ENCODE measurements at places on chromosomes 16 and 17. TPM values are rescaled to one million over a fixed set of nuclear protein-coding genes. Genes with fewer than 3 reads are reported as not detected.

DNA sequence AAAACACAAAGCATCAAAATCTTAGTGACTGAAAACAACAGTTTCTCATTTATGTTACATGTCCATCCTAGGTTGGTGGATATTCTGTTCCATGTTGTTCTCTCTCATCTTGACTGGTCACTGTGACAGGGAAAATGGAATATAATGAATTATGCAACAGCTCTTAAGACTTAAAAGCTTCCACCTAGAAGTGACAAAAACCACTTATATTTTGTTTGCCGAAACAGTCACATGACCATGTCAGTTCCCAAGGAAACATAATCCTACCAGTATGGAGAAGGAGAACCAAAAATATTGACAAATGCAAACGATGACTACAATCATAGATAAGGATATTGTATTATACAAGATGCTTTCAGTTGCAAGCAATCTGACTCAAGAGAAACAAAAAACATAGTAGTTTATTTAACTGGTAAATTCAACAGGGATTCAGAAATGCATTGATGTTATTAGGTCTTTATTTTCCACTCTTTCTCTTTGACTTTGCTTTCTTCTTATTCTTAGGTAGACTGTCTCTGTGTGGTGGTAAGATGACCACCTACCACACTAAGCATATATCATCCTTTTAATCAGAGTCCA, 103.8 kb downstream of the SSH2 start:
- DNase-seq, result no peak

GRCh38 chr16:77273-77806, 685 bp upstream of the MPG start:
- no peak for DNase-seq

DNA sequence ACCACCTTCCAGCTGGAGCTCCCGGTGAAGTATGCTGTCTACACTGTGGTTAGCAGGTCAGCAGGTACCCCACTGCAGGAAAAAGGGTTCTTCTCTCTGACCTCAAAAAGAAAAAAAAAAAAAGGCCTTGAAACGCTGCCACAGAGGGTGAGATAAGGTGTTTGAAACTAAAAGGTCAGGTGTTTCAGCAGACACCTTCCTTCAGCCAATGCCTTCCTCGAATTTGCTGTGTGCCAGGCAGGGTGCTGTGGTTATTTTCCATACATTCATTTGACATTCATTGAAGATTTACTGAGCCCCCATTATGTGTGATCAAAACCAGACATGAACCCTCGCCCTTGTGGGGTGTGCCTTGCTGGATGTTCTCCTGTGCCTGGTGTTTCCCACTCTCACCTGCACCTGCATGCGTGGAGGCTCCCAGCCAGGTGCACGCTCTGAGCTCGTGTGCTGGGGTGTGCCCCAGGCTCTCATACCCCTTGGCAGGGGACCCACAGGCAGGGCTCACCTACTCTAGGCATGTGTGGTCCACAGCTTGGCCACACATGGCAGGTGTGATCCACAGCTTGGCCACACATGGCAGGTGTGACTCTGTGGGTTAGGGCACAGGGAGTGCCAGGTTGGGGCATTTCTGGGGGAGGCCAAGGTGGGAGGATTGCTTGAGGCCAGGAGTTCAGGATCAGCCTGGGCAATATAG, 15.8 kb upstream of the ITGAD start:
- no peak for DNase-seq

DNA sequence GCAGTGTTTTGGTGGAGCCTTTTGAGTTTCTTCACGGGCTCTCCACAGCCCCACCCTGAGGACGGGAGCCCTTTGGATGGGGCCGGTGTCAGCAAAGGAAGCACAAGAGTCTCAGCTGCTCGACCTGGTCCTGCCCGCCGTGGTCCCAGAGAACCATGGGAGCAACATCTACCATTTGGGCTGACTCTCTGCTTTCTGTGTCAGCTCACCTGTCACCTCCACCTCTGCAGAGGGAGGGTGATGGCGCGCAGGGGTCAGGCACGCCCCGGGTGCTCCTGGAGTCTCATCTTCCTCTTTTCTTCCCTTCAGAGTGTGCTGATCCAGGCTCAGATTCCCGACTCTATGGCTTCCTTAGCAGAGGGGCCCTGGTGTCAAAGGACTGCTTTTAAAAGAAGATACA, 171.7 kb downstream of the LAT start:
- DNase-seq, result no peak

DNA sequence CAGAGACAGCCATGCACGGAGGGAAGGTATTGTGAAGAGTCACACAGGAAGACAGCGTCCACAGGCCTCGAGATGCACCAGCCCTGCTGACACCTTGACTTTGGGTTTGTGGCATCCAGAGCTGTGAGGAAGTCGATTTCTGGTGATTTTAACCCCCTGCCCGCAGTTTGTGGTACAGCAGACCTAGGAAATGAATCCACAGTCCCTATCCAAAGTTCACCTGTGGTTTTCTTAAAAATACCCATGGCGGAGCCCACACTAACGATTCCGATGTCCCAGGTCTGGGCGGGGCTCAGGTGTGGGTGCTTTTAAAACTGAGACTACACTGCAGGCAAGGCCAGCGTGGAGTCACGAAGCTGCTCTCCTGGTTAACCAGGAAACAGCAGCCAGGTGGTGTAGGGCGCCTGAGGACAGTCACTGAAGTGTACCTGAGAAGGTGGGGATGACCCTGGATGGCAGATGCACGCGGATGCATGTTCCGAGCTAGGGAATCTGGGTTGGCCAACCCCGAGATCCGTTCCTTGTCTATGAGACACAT, 14.4 kb upstream of the MEAK7 start:
- DNase-seq, result no peak

DNA sequence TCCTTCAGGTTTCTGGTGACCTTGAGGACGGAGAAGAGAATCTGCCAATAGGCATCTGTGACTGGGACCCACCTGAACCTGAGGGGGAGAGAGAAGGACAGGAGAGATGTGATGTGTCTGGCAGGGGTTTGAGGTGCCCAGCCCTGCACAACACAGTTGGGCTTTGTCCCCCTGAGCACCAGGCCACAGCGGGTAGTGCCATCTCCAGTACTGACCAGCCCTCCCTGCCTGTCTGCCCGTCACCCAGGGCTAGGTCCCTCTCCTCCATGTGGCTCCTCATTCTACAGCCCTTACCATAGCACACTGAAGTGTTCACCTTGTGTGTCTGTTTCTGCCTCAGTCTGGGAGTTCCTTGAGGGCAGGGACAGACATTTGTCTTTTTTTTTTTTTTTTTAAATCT, 30.8 kb downstream of the NLRP1 start:
- DNase-seq, result no peak

TCAP gene
- not detected for total RNA-seq

DNA sequence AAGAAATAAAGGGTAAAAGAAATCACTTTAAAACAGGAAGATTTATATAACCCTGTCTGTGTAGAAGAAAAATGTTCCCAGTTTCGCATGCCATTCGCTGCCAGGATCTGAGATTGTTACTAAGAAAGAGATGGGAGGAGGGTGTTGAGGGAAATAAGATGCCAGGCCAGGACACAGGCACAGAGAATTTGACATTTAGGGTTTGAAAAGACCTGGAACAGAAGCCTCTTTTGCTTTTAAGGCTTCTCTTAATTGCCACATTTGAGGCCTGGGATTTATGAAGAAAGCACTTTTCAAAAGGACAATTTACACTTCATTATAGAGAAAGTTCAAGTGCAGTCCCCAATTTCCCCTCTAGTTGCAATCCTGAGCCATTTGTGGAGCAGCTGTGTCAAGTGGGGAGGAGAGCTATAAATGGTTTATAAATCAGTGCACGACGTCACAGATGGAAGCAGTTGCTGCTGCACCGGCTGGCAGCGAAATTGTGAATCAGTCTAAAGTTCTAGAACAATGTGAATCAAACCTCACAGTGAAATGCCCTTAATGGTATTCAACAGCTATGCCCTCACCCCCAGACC, 26.5 kb upstream of the C16orf87 start:
- DNase-seq, result no peak

- DNase-seq, result no peak
Observed at GRCh38 chr17:10099051-10099571, 99.3 kb downstream of the GAS7 start.

DNA sequence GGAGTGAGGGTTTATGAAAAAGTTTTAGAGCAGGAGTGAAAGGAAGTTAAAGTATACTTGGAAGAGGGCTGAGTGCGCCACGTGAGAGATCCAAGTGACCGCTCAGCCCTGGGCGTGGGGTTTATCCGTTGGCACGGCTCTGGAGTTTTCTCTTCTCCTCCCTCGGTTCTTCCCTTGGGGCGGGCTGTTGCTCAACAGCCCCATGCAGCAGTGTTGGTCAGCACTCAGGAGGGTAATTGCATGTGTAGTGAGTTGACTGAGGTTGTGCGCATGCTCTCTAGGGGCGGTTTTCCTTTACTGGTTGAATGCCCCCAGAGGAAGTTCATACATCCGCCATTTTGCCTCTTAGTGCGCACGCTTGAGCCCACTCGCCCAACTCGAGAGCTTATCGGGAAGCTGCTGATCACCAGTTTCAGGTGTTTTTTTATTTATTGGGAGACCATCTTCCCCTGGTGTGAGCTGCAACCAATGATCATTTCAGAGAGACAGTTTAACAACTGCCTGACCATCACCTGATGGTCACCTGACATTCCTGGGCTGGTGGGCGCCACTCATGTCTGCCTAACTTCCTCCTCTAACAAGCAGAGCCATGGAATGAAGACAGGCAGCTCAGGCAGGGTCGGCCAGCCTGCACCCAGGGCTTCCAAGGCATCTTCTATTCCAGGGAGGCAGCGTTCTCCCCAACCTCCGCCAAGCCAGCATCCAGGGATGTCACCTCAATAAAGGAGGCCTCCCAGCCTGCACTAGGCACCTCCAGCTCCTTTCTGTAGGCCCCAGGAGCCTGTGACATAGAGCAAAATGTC, 41.3 kb upstream of the DNAH17 start:
- DNase-seq, result no peak

PHF23 gene
- 29.4 TPM for total RNA-seq

- DNase-seq, result no peak
Observed at GRCh38 chr16:73126525-73126853, 78.6 kb upstream of the ZFHX3 start.

DNA sequence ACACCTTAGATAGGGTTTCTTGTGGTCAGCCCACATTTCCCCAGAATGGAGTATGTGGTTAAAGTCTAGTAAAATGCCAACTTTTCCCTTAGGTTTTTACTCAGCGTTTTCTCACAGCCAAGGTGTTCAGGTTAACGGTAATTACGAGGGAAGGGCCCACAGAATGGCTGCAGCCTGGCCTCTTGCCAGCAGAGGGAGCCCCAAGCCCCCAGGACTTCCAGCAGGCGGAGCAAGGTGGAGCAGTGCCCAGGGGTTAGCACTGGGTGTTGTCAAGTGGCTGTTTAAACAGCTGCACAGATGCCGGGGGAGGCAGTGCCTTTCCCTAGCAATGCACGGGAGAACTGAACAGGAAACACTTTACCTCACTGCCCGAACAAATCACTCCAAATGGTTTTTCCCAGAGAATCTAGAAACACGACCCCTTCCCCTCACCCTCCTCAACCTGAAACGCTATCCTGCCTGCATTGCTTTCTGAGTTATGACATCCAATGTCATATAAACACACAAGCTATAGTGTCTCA, 6.6 kb downstream of the PHB1 start:
- peak; percentile 45 for DNase-seq

DNA sequence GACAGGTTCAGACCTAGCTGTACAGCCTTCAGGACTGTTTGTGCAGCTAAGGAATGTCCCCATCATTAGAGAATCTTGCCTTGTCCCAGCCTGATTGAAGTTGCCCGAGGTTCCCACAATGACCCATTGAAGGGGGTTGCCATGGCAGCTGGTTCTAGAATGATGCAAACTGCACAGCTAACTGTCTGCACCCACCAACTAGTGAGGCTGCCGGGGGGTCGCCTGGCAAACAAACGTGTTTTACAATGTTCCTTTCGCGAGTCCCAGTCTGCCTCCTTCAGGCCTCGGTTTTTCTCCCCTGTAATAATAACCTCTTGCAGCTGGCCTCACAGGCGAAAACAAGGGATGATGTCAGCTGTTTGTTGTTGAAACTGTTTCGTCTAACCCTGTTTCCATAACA, 5.5 kb downstream of the C16orf96 start:
- no peak for DNase-seq

- DNase-seq, result no peak
Observed at GRCh38 chr17:77203846-77204245, 63.1 kb downstream of the SEC14L1 start.

MYH2 gene
- total RNA-seq, result not detected

GRCh38 chr17:11293480-11293879, 52.5 kb downstream of the SHISA6 start:
- DNase-seq, result no peak

GRCh38 chr17:67435122-67435521, 58.0 kb downstream of the PITPNC1 start:
- DNase-seq, result no peak

- DNase-seq, result no peak
Observed at GRCh38 chr17:37206299-37206698, 169.5 kb upstream of the C17orf78 start.

DNA sequence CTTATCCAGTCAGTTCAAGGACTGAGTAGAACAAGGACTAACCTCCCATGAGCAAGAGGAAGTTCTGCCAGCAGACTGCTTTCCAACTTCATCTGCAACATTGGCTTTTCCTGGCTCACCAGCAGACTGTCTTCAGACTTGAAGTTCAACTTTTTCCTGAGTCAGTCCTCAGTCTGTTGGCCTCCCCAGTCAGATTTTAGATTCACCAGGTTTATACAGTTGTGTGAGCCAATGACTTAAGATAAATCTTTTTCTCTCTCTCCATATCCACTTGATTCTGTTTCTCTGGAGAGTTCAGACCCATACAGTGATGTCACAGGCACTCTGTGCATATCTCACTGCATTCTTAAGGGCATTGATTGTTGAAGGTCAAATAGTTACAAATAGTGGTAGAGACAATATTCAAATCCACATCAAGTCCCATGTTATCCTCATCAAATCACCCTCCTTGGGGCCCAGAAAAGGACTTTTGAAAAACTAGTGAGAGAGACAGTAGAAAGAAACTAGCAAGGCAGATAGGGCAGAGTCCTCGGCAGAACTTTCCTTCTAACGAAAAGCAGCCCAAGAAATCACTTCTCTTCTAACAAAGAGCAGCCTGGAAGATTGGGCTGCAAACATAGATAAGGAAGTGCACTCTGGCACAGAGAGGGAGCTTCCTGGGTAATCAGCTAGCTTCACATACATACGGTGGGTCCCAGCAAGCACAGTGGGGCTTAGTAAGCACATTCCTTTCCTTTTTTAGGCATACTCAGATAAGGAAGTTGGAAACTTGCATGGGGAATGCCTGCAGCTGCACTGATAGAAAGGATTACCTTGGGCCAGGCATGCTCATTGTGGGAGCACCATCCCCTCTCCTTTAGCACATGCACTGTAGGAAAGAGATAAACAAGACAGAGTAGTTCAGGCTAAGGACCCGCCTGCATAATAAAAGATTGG, 132.3 kb upstream of the FAM20A start:
- no peak for DNase-seq

Data from omental fat pad (tissue), 4 donors.